Right ventricle myocardium superior (tissue), 1 donor: ENCODE measurements at places on chromosomes 1 and 21. TPM values are rescaled to one million over a fixed set of nuclear protein-coding genes. Genes with fewer than 3 reads are reported as not detected.

The HNRNPU gene
- 164 TPM for total RNA-seq

The LCE1A gene
- not detected for total RNA-seq

The PODN gene
- total RNA-seq: 30.1 TPM

The HSPB7 gene
- total RNA-seq: 3,577 TPM

The HAO2 gene
- not detected for total RNA-seq

The DSCAM gene
- total RNA-seq: not detected

The AGMAT gene
- total RNA-seq: 0.11 TPM

The SLC1A7 gene
- 0.08 TPM for total RNA-seq

DNA sequence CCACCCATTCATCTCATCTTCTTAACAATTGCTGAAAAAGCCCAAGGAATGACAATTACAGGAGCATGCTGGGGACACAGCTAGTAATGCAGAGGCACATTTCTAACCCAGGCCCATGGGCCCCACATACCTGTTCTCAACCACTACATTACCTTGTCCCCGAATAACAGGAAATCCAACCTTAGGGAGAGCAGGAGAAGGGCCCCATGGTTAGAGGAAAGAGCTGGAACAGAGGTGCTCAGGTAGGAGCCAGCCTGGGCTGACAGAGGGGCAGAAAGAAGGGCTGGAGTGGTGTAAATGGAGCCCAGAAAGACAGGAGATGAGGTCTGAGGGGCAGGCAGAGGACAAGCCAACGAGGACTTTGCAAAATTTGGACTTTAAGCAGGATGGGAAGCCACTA, 11.4 kb upstream of the S100A8 start:
- no peak for DNase-seq

GRCh38 chr1:164912290-164912689, 353.3 kb downstream of the PBX1 start:
- DNase-seq: peak; percentile 66

- peak; percentile 42 for DNase-seq
Measured at GRCh38 chr1:224763126-224763775, 147.1 kb downstream of the CNIH3 start.

DNA sequence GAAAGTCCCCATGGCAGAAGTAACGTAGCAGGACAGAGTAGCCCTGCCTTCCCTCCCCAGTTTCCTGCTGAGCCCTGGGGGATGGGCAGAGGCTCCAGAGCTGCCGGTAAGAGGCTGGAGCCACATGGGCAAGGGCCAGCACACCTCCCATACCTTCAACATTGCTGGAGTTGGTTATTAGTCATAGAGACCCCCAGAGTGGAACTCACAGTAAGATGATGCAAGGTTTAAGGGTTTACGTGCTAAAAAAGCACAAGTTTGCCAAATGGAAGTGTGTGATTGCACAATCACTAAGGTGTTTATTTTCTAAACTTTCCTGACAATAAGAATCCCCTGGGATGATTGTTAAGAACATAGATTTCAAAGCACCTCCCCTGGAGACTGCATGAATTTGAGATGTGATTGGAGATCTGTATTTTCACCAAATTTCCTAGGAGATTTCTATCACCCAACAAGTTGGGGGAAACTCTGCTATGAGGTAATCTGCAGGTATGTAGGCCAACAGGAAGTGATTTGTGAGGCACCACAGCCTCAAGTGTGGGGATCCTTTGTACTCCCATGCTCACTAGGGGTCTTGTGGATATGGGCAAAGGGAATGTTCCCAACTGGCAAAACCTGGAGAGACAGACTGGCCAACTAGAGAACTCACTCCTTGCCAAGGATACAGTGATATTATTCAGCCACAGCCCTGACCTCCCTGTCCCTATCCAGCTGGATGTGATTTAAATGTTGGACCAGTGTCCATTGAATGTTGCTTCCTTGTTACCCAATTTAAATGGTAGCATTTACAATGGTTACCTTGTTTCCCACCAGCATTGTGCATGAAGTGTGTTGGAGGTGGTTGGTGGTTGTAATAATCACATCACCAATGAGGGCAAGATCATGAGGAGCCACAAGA, 37.1 kb upstream of the CSF1 start:
- DNase-seq: no peak

DNA sequence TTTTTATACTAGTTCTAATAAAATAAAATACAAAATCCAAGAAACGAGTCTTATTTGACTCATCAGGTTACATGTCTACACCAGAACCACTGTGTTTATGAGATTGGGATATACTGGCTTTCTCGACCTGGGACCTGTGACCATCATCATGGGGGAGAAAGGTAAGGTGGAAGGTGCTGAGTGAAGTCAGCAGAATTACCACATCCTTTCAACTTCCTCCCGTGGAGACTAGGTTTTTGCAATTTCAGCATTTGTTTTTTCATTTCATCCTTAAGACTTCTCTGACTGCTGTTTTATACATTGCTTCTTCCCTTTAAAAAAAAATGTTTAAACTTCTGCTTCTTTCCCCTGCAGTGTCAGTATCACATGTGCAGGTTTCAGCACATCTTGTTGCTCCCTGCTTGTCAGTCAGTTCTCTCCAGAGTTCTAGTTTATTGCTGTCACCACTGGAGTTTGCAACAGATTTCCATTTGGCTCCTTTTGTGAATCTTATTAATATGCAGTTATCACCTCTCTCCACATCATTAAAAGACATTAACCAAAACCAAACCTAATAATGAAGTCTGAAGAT, 60.4 kb upstream of the HAO2 start:
- DNase-seq: no peak

- DNase-seq: no peak
Measured at GRCh38 chr1:221765527-221765926, 23.6 kb upstream of the DUSP10 start.

- DNase-seq: no peak
Measured at GRCh38 chr21:15159382-15160020, 94.7 kb upstream of the NRIP1 start.

DNA sequence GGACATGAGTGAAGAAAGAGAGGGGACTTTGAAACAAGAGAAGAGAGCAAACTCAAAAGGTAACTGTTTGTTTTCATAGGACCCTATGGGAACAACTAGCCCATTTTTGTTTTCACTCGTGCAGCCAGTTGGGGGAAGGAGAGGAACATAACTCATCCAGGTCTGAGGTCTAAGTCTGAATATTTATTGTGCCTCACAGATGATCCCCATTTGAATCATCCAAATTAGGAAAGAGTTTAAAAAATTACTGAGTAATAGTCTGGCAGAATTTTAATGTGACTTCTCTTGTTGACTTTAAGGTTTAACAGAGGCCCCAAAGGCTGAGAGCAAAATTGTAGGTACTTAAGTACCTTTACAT, 10.4 kb upstream of the TSPAN2 start:
- DNase-seq: no peak

- DNase-seq: peak; percentile 77
Measured at GRCh38 chr1:156813750-156814570, 2.7 kb downstream of the SH2D2A start.

GRCh38 chr1:33137800-33138199, 44.0 kb downstream of the TRIM62 start:
- no peak for DNase-seq

- no peak for DNase-seq
Measured at GRCh38 chr1:12080156-12080555, 17.1 kb downstream of the TNFRSF8 start.

GRCh38 chr1:208270651-208271141, 26.5 kb upstream of the PLXNA2 start:
- DNase-seq: no peak

GRCh38 chr1:203478231-203478630, 2.6 kb downstream of the PRELP start:
- DNase-seq: no peak

- DNase-seq: no peak
Measured at GRCh38 chr1:241299347-241299746, 57.7 kb downstream of the RGS7 start.

DNA sequence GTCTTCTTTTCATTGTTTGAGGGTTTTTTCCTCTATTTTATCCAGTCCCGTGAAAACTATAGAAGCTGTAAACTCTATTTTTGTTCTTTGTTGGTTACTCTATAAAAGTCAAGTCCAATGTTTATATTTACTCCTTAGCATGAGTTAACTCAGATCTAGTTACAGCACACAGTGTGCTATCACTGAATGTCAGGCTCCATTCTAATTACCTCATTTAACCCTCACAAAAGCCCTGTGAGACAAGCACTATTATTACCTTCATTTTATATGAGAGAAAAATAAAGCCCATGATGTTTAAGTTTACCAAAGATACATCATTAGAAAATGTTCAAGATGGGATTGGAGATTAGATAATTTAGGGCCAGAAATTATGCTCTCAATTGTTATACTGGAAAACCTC, 251.4 kb upstream of the SNX7 start:
- DNase-seq: no peak

DNA sequence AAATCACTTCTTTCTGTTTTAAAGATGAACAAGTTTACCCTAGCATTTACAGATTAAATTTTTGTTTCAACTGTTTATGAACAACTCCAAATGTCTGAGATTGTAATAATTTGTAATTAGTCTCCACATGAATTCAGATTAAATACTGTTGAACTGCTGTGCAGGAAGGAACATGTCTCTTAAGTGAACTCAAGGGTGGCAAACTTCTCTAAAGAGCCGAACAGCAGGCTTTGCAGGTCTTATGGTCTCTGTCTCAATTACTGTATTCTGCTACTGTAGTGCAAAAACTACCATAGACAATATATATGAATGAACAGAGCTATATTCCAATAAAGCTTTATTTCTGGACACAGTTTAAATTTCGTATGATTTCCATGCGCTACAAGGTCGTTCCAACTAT, 6.6 kb downstream of the RSBN1 start:
- no peak for DNase-seq

- DNase-seq: no peak
Measured at GRCh38 chr1:157353546-157353945, 198.8 kb downstream of the FCRL5 start.

- no peak for DNase-seq
Measured at GRCh38 chr21:28916150-28916893, 76.4 kb downstream of the LTN1 start.

- peak; percentile 99 for DNase-seq
Measured at GRCh38 chr1:119647734-119648619, at the start of gene ZNF697. TSS of gene ZNF697 (minus strand) at chr1:119648266. CDS start at chr1:119626100, 22,166 bp downstream.

- no peak for DNase-seq
Measured at GRCh38 chr1:22854688-22855565, 117.7 kb downstream of the LACTBL1 start.
